ENCODE measurements at places on chromosomes 2 and 18. TPM values are rescaled to one million over a fixed set of nuclear protein-coding genes. Genes with fewer than 3 reads are reported as not detected.

DNA sequence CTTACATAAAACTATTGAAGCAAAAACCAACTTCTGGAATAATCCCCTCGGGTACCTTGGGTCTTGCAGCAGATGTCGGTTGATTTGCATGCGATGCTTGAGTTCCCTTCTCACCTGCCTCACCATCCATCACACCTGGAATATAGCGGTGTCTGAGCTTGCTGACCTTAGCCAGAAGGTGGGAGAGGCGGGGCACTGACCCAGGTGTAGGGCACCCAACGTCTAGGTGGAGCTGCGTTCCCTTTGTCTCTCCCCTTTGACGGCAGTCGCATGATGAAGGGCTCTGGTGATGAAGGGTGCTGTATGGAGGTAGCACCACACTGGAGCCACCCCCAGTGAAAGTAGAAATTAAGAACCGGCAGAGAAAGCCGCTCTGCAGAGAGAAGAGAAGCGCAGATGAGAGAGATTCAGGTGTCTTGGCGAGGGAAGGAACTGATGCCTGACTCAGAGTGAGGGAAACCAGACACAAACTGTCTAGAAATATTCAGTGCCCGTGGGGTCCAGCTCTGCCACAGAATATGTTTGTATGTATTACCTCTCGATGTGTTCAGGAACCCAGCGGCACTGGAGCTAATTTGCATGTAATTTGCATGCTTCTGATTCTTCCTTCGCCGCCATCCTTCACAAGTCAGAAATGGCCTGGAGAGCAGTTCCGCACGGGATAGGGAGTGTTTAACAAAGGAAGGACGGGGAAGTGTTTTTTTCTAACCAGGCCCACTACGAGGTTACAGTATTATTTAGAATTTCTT, 19.4 kb upstream of the MBP start:
- no peaks in the 10 kb centered on the region for H3K36me3 ChIP-seq
- H3K27me3 ChIP-seq = no peaks in the 10 kb centered on the region
- no peak overlapping the region for H3K4me3 ChIP-seq
- H3K4me1 ChIP-seq = no peaks in the 10 kb centered on the region

DNA sequence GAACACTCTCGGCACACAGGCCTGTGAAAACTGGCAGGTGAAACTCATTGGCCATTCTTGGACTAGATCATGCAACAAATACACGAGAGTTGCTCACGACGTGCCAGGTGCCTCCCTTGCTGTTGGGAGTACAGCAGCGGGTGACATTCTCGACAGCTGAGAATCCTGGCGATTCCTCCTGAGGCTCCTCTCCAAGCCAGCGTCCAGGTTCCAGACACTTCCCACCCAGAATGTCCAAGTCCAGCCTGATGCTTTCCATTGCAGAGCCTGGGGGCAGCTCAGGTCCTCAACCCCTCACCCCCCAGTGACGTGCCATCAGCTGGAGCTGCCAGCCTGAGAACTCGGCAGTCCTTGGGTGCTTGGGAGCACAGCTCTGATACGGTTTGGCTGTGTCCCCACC, 124.2 kb downstream of the PXDN start:
- DNase-seq = no peak
- no peaks in the 10 kb centered on the region for H3K36me3 ChIP-seq
- H3K4me1 ChIP-seq = peaks cover 8% of the 10 kb centered on the region
- H3K4me3 ChIP-seq = no peak overlapping the region
- H3K27me3 ChIP-seq = no peaks in the 10 kb centered on the region

CCNT2 gene
- 38.7 TPM for total RNA-seq

HOXD4 gene
- total RNA-seq = 3.6 TPM

DNA sequence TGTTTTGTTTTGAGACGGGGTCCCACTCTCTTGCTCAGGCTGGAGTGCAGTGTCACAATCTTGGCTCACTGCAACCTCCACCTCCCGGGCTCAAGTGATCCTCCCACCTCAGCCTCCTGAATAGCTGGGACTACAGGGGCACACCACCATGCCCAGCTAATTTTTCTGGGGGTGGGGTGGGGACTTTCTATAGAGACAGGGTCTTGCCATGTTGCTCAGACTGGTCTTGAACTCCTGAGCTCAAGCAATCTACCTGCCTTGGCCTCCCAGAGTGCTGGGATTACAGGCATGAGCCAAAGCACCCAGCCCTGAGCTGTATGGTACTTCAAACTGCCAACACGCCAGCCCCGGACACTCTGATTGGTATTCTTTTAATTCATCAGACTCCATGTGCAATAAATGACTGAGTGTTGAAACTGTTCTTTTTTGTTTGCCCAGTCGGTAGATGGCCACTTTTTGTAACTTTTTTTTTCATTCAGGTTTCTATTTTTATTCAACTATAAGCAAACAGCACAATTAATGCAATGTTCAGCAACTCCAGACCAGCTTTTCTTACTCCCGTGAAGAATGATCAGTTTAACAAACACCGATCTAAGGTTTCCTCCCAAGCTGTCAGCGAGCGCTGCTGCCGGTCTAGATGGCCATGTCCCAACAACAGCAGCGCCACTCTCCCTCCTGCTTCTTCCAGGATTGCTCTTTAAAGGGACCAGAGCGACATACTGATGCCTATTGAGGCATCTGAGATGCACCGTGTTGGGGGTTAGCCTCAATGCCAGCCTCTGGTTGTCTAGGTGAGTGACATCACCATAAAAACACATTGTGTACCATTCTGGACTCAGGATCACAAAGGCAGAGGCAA, 12.5 kb upstream of the TGOLN2 start:
- peaks cover under 1% of the 10 kb centered on the region for H3K36me3 ChIP-seq
- no peak for DNase-seq
- H3K27me3 ChIP-seq = no peaks in the 10 kb centered on the region
- no peaks in the 10 kb centered on the region for H3K4me1 ChIP-seq

GRCh38 chr2:177771191-177771590, 301.4 kb downstream of the PDE11A start:
- H3K4me3 ChIP-seq = no peak overlapping the region
- no peaks in the 10 kb centered on the region for H3K4me1 ChIP-seq
- H3K27me3 ChIP-seq = no peaks in the 10 kb centered on the region
- no peak for DNase-seq
- no peaks in the 10 kb centered on the region for H3K36me3 ChIP-seq

TMEM17 gene
- 0.35 TPM for total RNA-seq

GRCh38 chr2:126908721-126909177, 10.1 kb downstream of the TEX51 start:
- H3K4me3 ChIP-seq = no peak overlapping the region
- no peaks in the 10 kb centered on the region for H3K4me1 ChIP-seq
- H3K27me3 ChIP-seq = no peaks in the 10 kb centered on the region

RFTN2 gene
- total RNA-seq = 2.2 TPM

GALNT13 gene
- total RNA-seq = 0.40 TPM

GRCh38 chr2:3107567-3107966, 270.1 kb downstream of the EIPR1 start:
- no peaks in the 10 kb centered on the region for H3K4me1 ChIP-seq
- H3K4me3 ChIP-seq = no peak overlapping the region
- no peak overlapping the region for H3K27ac ChIP-seq
- no peaks in the 10 kb centered on the region for H3K36me3 ChIP-seq
- H3K27me3 ChIP-seq = no peaks in the 10 kb centered on the region

GRCh38 chr2:58950795-58951462, 709.8 kb upstream of the FANCL start:
- DNase-seq = no peak
- no peaks in the 10 kb centered on the region for H3K27me3 ChIP-seq
- no peaks in the 10 kb centered on the region for H3K4me1 ChIP-seq
- H3K36me3 ChIP-seq = no peaks in the 10 kb centered on the region

Measured in colonic mucosa (tissue), 4 donors.